Uterus (tissue), 4 donors: ENCODE measurements at places on chromosomes 3 and 15. TPM values are rescaled to one million over a fixed set of nuclear protein-coding genes. Genes with fewer than 3 reads are reported as not detected.

DNA sequence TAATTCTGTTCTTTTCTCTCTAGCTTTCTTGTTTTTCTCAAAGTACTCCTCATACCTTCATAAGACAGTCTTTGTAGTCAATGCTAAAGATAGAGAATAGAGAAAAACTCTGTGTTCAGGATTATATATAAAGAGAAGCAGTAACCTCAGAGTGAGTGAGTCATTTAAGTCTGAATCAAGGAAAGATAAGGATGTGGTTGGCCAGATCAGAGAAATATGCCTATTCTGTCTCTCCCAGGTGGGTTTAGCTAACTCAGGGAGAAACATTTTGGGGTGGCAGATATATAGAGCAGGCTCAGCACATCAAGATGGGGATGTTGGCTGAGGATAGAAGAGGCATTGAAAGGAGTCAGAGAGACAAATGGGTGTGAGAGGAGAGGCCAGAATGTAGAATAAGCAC is 31.4 kb downstream of the GTF2E1 start:
- no peak for DNase-seq

DNA sequence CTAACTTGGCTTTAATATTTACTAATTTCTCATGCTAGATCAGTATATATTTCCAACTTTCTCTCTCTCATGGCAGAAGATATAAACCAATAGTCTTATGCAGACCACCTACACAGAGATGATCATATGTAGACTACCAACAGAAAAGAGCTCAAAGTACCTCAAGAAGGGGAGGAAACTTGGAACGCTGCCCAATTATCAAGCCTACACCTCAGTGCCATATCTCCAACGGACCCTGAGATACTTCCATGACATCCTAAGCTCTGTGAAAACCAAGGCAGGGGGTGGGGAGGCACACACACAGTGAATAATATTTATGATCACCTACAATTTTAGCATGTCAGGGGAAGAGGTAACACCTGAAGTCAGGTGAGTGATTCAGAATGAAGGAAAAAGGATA is 100.6 kb downstream of the STAG1 start:
- DNase-seq, result no peak

Gene CCR5
- total RNA-seq, result not detected

Gene IQCF5
- not detected for total RNA-seq

DNA sequence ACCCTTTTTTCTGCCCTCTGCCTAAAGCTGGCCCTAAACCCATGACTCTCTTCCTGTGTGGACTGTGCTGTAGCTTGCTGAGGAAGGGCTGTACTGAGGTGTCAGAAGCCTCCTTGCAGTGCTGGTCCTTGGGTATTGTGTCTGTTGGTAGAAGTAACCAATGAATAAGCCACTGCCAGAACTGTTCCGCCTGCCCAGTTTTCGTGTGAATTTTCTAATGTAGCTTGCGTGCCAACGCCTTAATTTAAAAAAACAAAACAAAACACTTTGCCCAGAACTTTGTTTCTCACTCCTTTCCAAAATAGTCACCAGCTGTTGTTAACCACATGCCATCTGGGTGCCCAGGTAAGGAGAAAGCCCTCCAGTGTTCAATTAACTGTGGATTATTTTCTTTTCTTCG is 101.9 kb downstream of the KLHL25 start:
- DNase-seq, result no peak

Gene SLC35G2
- 9.1 TPM for total RNA-seq

Gene KLHL40
- total RNA-seq, result not detected

Gene P2RY12
- total RNA-seq, result not detected
